ENCODE measurements at places on chromosomes 12 and 14.

DNA sequence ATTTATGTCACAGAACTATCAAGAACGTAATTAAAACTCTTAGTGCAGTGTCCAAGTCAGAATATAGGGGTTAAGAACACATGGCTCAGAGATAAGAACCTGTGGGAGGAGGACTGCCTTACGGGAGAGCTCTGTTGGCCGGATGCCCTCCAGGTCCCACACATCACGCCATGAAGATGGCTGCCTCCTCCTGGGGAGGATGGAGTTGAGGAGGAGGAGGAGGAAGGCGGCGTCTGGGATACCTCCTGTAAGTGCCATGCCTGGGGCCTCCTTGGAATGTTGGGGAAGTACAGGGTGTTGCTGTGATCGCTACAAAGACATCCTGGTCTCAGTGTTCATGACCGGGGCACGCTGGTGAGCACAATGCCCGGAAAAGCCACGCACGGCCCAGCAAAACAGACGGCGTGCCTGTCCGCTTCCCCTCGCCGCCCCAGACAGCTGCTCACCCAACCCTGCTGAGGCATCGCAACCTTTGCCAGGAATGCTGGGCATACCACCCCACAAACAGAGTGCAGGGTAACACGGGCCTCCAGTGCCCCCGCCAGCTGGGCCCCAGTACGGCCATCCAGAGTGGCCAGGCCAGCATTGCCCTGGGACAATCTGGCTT lies 28.7 kb upstream of the CD9 start:
- DNase-seq = no peak

DNA sequence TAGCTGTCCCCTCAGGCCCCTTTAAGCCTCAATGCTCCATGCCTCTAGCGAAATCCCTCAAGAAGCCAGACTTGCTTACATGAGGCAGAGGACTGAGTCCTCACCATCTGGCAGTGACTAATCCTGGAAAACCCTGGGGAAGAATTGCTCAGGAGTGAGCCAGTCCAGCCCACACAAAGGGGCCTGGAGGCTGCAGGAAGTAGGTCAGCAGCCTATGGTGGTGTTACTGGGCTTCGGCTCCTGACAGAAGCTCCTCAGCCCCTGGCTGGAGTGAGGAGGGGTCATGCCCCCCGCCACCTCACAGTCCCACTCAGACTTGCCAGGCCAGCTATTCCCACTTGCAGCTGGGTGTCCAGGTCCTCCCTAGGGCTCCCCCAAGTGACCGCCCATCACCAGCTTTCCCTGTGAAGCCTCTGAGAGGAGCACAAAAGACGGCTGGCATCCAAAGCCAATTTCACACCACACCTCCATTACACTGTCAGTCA lies 250.5 kb downstream of the DPF3 start:
- DNase-seq = no peak

DNA sequence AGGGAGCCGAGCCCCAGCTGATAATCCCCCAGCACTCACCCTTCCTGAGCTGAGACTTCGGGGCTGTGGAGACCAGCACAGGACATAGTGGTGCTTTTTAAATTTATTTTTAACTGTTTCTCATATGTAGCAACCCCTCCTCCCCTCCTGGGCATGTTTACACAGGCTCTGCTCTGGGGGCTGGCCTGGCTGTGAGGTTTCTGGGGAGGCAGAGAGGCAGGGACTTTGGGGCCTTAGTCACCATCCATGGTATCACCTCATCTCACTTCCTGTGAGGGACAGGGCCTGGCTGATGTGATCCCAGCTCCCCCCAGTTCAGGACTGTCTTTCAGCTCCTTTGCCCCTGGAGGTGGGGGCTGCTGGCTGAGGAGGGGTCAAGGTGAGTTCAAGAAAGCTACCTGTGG lies 20.4 kb downstream of the VASH1 start:
- DNase-seq = no peak

- DNase-seq = no peak
Observed at GRCh38 chr14:69247676-69248440, 12.1 kb upstream of the GALNT16 start.

DNA sequence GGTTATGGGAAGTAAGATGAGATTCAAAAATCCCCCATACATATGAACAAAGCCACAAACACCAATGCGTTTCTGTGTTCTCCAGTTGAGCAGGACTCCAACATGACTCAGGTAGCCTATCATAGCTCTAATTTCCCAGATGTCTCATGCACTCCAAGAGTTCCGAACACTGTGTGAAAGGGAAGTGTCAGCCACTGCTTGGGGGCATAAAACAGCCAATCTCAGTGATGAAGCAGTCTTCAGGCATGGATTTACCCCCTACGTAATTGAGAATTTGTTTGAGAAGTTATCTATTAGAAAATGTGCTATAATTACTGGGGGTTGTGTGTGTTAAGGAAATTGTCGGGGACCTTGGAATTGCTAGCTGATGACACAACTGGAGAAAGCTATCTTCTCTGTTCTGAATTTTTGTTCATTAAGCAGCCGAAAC lies 153.9 kb upstream of the AVPR1A start:
- no peak for DNase-seq

GRCh38 chr12:5227708-5228373 lies 184.2 kb downstream of the KCNA5 start:
- DNase-seq = no peak

DNA sequence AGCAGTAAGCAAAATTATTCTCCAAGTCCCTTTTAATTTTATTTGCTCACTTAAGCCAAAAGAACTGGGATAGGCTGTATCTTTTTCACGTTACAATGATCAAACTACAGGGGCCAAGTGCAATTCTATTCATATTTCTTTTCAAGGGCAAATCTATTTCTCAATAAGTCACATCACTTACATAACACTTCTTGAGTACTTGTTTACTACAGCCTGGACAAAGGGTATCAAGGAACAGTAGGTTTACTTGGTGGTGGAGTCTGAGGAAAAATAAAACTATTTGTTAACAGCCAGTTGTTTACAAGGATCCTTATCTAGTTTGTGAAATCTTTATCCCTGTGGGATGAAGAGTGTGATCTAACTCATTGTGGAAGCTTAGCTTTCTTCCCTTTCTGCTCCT lies 72.1 kb downstream of the PDE3A start:
- DNase-seq = no peak

DNA sequence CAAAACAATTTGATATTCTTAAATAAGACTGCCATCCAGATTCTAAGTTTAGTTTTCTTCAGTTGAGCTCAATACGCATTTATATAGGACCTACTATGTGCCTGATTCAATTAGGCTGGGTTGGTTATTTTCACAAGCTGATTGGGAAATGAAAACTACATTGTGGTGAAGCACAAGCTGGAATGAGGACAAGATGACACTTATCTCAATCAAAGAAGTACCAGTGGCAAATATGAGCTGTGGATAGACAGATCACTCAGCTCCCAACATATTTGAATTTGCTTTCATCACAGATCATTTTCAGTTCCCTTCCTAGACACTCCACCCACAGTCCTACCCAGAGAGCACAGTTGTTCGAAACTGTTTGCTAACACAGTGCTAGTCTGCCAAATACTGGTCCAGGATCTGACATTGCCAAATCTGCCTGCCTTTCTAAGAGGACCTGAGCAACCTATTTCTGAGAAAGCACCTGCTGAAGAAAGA lies 74.7 kb downstream of the LLPH start:
- no peak for DNase-seq

DNA sequence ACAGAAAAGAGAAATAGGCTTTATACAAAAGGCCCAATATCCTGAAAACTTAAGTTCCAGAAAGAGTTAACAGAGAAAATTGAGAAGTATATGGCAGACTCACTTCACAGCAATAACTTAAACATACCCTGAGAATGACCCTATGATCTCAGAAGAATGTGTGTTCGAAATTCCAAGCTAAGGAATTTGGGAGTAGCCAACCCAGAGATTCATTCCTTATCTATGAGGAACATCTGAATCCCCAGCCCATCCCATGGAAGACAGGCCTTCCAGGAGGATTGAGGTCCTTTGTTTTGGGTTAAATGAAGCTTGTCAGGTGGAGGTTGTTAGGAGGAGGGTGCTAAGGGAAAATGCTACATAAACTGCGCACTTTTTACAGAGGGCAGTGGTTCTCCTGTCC lies 7.5 kb upstream of the SAV1 start:
- DNase-seq = no peak

GRCh38 chr14:95156161-95157047 lies 925 bp downstream of the DICER1 start:
- DNase-seq = no peak
